ENCODE measurements at places on chromosomes 2 and 18.

GRCh38 chr2:162885281-162886070 lies 46.9 kb upstream of the KCNH7 start:
- DNase-seq = no peak

DNA sequence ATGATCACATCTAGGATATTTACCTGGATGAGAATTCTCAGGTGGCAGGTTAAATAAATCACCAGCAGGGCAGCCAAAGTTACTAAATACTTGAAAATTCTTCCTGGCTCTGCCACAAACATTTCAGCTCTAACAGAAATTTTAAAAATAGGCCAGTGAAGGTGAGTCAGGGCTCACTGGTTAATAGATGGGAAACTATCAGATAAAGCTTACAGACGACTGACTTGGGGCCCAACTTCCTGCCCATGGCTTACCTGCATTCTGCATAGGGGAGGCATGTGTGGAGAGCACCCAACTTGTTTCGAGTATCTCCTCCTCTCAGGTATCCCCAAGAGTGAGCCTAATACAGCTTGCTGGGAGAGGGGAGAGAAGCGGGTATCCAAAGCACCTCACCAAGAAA lies 57.8 kb downstream of the SPRED2 start:
- peak; percentile 37 for DNase-seq

GRCh38 chr2:111697560-111697959 lies 186.4 kb downstream of the ANAPC1 start:
- no peak for DNase-seq

- DNase-seq = no peak
Measured at GRCh38 chr2:191015239-191015638, 1.3 kb upstream of the STAT1 start.

- no peak for DNase-seq
Measured at GRCh38 chr2:138414014-138414413, 87.6 kb upstream of the SPOPL start.

GRCh38 chr2:174992886-174993285 lies 12.3 kb downstream of the CHN1 start:
- DNase-seq = no peak

- no peak for DNase-seq
Measured at GRCh38 chr2:72395096-72395495, 247.4 kb upstream of the CYP26B1 start.

- DNase-seq = no peak
Measured at GRCh38 chr2:64326578-64327050, 127.3 kb upstream of the LGALSL start.

DNA sequence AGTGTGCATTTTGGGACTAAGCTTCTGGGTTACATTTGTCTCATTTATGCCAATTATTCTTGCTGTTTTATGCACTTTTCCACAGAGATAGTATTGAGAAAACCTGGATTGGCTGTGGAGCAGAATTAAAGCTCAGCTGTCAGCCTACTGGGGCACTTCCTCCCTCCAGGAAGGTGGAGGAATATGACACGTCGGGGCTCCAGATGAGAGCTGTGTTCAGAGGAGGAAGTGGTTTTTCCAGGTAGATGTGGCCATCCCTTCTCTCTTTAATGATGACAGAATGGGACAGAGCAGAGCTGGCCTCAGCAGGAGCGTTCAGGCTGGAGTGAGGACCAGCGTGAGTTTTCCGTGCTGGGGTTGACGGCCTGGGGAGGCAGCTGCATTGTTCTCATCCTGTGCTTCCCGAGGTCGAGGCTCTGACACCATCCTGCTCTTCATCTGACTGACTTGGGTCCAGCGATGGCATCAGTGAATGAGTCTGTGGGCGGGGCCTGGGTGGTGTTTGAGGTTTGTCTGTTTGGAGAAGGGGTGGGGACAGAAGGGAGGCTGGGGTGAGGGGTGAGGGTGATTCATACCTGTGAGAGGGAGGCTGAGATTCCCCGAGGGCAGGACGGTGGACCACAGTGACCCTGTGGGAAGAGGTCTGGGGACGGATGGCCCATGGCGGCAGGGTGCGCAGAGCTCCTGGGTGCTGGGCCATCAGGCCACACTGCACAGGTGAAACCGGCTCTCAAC lies 207.0 kb downstream of the LDLRAD4 start:
- DNase-seq = no peak

GRCh38 chr2:150557020-150557600 lies 69.6 kb upstream of the RND3 start:
- no peak for DNase-seq

GRCh38 chr2:239099474-239099873 lies 251.6 kb downstream of the TWIST2 start:
- DNase-seq = no peak

GRCh38 chr2:240140511-240140910 lies at the start of gene OTOS:
TSS of gene OTOS (minus strand) at chr2:240140658. CDS start at chr2:240140326, 332 bp downstream.
- no peak for DNase-seq

GRCh38 chr2:112029164-112029563 lies 25.9 kb upstream of the TMEM87B start:
- no peak for DNase-seq

GRCh38 chr2:43228756-43229659 lies 2.6 kb upstream of the ZFP36L2 start:
- no peak for DNase-seq

- no peak for DNase-seq
Measured at GRCh38 chr2:231212329-231212845, 14.0 kb downstream of the ARMC9 start.

- DNase-seq = no peak
Measured at GRCh38 chr2:237256887-237257286, 157.1 kb downstream of the COL6A3 start.

DNA sequence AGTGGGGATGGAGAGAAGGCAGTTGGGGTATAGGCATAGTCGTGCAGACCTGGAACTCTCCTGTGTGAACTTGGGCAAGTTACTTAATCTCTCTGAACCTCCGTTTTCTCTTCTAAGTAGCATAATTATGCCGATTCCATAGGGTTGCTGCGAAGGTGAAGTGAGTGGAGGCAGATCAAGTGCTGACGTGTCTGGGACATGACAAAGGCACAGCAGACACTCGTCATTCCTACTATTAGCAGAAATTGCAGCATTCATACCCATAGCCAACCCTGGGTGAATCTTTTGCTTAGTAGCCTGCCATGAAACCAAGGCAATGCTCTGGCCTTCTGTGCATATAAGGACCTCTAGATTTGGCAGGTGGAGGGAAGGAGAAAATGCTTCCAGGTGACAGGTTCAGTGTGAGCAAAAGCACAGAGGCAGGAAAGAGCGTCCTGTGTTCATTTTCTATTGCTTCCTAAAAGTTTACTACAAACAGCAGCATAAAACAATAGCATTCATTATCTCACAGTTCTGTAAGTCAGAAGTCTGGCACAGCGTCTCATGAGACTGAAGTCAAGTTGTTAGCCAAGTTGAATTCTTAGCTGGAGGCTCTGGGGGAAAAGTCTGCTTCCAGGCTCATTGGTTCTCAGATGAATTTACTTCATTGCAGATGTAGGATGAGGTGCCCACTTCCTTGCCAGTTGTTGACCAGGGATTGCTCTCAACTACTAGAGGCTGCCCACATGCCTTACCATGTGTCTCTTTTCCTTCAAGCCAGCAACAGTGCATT lies 77.8 kb downstream of the CTIF start:
- no peak for DNase-seq

GRCh38 chr2:223008162-223008561 lies 43.8 kb upstream of the KCNE4 start:
- no peak for DNase-seq

DNA sequence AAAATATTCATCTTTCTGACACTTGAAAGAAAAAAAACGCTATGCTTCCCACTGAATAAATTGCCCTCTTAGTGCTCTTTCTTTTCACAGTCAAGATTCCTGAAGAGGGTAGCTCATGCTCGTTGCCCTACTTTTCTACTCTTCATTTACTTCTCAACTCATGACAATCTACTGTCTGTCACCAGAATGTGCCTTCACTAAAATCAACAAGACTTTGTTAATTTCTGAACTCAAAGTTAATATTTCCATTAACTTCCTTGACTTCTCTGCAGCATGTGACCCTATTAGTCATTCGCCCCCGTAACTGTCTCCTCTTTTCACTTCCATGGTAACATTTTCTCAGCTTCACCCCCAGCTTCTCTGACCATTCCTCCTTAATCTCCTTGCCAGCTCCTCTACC lies 98.9 kb upstream of the MAPRE2 start:
- DNase-seq = no peak

DNA sequence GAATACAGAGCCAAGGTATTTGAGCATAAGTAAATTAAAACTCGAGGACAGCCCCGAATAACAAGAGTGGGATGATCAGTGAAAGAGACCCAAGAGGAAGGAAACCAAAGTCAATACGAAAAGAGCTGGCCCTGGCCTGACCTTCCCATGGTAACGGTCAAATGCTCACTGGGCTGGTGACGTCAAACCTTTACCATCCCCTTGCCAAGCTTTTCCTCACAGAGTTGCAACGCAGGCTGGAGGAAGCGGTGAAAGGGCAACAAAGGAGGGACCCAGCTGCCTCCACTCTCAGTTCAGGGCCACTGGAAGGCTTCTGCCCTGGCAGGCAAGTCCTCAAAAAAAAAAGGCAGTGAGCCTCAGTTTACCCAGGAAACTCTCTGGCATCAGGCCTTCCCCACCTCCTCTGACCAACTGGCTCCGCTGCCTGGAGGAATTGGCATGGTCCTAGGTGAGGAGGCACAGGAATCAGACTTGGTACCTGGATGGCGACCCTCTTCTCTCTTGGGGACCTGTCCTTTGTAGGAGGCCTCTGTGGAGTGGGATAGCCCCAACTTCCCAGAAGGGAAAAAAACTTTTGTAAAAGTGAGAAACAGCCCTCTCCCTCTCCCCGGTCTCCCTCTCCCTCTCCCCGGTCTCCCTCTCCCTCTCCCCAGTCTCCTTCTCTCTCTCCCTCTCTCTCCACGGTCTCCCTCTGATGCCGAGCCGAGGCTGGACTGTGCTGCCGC lies 212.4 kb downstream of the ANAPC1 start:
- no peak for DNase-seq

- DNase-seq = no peak
Measured at GRCh38 chr18:2096551-2096950, 474.8 kb downstream of the METTL4 start.

GRCh38 chr2:4151521-4151920 lies 448.1 kb downstream of the DCDC2C start:
- no peak for DNase-seq

DNA sequence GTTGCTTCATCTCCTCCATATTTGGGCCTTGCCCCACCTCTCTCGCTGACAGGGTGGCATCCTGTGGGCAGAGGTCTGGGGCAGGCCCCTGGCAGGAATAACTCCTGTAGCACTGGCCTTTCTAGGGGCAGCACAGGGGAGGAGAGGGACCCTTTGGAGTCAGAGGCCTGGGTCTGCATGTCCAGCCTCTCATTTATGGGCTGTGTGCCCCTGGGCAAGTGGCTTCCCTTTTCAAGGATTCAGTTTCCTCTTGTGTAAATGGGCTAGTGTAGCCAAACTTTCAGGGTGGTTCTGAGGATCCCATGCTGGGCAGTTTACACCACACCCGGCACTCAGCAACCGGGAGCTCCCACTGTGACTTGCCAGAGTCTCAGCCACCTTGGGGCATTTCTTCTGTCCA lies 23.4 kb downstream of the ADRA2B start:
- no peak for DNase-seq

- no peak for DNase-seq
Measured at GRCh38 chr2:64608867-64609226, 44.9 kb downstream of the SERTAD2 start.

GRCh38 chr2:178328037-178328436 lies 122.9 kb downstream of the PRKRA start:
- no peak for DNase-seq

DNA sequence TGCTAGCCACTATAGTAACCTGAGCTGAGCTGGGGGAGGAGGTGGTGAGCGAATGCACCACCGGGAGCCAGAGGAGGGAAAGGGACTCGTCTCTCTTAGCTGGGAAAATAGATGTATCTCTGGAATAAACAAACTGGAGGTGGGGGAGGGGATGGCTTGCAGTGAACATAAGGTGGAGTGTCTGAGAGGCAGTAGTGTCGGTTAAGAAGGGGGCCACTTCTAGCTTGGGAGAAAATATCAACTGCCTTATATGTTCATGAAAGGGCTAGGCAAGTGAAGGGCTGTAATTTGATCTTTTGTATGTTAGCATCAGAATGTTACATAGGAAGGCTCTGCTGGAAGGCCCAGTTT lies 2.2 kb downstream of the SETBP1 start:
- DNase-seq = no peak

DNA sequence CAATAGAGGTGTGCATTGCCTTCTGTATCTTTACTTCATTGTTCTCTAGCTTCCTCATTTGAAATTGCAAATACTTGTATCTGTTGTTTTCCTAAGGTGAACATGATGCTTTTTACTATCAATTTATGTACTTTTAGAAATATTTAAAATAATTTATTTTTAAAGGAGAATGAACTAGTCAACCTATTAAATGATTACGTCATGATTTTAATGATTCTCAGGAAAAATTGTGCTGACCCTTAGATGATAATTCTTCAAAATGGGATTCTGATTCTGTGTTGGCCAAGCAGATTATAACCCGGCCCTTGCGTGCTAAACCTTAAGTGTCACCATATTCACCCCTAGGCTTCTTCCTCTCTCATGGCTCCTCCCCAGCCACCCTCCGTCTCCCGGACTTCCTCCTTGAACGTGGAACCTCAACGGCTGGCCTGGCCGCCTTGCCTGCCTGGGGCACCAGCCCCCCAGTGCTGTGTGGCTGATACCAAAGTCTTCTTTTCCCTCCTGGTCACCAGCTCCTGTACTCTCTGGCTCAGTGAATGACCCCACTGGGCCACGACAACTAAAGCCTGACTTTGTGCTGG lies 292.0 kb downstream of the GBX2 start:
- no peak for DNase-seq

DNA sequence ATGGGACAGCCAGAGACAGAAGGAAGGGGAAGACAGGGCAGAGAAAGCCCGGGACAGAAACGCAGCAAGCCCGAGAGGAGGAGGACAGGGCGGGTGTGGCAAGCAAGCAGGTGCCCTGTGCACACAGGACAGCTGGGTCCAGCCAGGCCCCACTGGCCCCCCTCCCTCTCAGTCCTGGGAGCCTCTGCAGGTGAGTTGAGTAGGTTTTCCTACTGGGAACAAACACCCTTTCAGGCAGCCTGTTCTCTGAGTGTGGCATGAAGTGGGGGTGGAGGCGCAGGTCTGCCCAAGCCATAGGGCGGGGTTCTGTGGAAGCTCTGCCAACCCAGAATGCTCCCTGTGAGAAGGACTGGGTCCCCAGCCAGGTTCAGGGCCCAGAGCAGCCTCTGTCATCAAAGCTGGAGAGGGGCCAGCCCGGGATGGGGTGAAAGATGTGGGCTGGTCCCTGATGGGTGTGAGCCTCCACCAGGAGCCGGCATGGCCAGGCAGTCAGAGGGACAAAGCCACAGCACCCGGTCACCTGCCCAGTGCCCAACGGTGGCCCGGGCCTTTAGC lies 129.4 kb downstream of the TFCP2L1 start:
- DNase-seq = no peak

GRCh38 chr2:7987992-7988391 lies 693.9 kb upstream of the ID2 start:
- DNase-seq = no peak

DNA sequence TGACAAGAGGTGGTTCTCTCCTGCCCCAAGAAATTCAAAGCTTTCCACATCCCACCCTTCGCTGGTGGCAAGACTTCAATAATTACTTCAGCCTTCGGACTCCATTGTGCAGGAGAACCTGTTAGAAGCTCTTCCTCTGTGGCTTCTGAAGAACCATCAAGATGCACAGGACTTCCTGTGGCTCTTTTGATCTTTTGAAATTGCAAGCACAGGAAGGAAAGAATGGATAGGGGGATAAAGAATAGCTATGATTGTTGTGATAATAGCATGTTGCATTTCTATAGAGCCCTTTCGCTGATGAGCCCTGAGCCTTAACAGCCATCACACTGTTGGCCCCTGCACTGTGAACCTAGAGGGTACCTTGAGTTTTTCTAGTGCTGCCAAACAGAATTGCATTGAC lies 7.4 kb downstream of the EPAS1 start:
- DNase-seq = no peak
